T-cell (primary cell): ENCODE measurements at places on chromosomes 12 and 14. TPM values are rescaled to one million over a fixed set of nuclear protein-coding genes. Genes with fewer than 3 reads are reported as not detected.

Gene TEX22
- 2.1 TPM for total RNA-seq

Gene ADAM20
- 0.93 TPM for total RNA-seq

Gene ISCA2
- 34.1 TPM for total RNA-seq

Gene ADGRD1
- total RNA-seq = 0.29 TPM

Gene PMEL
- total RNA-seq = not detected

Gene WNT1
- total RNA-seq = 0.70 TPM

Gene WIF1
- not detected for total RNA-seq

Gene GPD1
- 0.41 TPM for total RNA-seq
